ENCODE measurements at places on chromosomes 16 and 17.

DNA sequence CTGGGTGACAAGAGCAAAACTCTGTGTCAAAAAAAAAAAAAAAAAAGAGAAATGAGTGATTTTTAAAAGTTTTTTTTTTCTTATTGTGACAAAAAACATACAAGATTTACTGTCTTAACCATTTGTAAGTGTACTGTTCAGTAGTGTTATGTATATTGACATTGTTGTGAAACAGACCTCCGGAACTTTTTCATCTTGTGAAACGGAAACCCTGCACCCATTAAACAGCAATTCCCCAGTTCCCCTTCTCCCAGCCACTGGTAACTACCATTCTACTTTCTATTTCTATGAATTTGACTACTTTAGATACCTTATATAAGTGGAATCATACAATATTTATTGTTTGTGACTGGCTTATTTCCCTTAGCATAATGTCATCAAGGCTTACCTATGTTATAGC lies 18.7 kb downstream of the DUS2 start:
- no peak for DNase-seq

DNA sequence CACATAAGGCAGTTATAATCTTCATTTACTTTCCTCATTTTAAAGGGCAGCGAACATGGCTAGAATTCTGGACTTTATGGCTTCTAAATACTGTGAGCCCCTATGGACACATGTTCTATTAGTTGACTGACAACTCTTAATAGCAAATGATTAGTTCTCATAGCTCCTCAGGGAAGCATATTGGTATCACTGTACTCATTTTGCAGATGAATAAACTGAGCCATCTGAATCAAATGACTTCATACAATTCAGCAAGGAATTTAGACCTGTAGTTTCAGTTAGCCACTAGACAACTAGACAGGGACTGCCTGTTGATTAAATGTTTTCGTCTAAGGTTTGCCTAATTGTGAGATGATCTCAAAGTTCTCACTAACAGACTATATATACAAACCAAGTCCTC lies 9.7 kb downstream of the TOB1 start:
- no peak for DNase-seq

DNA sequence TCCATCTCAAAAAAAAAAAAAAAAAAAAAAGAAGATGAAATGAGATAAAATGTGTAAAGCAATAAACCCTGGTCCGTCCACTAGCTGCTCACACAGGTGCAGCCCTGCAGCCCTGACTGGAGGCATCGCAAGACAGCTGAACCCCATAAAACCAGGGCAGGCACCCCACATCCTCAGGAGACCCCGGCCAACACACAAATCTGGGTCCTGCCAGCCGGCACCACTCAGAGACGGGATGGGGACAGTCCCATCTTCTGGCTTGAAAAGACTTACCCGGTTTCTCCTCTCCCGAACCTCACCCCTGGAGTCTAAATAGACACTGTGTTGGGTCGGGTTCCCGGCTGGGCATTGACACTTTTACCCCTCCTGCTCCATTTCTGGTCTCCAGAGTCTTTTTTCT lies 52.7 kb upstream of the TNRC6C start:
- DNase-seq: no peak

GRCh38 chr17:11855306-11855705 lies 142.0 kb downstream of the ZNF18 start:
- DNase-seq: no peak

- DNase-seq: peak; percentile 19
These were observed 332.0 kb downstream of the CBLN1 start for GRCh38 chr16:48949636-48950035.

DNA sequence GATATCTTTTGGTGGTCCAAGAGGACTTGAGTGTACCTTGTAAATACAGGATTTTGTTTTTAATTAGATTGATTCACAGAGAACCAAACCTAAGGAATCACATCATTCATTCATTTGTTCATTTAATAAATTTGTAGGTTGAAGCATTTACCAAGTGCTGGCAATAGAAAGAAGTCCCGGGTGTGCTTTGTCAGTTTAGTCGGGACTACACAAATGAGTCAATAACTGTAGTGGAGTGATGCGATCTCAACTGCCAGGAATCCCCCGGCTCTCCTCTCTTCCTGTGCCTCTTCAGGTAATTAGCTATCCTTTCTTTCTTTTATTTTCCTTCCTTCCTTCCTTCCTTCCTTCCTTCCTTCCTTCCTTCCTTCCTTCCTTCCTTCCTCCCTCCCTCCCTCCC lies 1.4 kb upstream of the WWOX start:
- no peak for DNase-seq

GRCh38 chr16:24508614-24509013 lies 30.8 kb upstream of the RBBP6 start:
- peak; percentile 79 for DNase-seq

- DNase-seq: peak; percentile 41
These were observed 14.1 kb upstream of the CCDC154 start for GRCh38 chr16:1458336-1458976.

- DNase-seq: peak; percentile 54
These were observed 6.9 kb downstream of the DOK4 start for GRCh38 chr16:57479205-57479975.

DNA sequence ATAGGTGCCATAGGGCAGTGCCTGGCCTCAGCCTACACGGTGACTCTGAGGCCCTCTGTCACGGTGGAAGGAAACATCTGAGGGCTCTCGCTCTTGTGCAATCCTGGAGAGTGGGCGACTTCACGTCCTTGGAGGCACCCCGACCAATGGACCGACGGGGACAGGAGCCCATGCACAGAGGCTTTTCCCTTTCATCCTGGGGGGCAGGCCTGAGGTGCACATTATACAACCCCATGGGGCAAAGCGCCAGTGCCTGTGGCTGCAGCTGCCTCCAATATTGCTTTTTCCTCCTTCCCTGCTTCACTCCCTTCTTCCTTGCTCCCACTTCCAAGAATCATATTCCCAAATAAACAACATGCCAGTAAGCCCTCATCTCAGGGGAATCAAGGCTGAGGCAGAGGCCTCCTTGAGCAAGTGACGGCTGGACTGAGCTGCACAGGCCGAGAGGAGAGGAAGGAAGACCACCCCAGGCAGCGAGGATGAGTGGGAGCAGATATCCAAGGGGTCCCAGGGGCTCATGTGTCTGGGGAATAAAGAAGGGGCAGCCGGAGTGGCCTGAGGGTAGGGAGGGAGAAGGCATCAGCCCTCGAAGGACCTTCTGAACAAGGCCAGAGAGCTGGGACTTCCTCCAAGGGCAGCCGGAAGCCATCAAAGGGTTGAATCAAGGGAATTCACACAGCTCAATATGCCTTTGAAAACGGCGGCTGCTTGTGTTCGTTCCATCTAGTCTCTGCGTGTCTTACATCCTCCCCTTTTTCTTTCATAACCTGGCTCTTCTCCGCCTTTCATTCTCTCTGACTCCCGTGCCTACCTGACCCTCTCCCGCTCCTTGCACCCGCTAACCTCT lies 42.6 kb upstream of the RPL38 start:
- DNase-seq: no peak

- peak; percentile 54 for DNase-seq
These were observed 6.6 kb downstream of the NHERF2 start for GRCh38 chr16:2033057-2033908.

DNA sequence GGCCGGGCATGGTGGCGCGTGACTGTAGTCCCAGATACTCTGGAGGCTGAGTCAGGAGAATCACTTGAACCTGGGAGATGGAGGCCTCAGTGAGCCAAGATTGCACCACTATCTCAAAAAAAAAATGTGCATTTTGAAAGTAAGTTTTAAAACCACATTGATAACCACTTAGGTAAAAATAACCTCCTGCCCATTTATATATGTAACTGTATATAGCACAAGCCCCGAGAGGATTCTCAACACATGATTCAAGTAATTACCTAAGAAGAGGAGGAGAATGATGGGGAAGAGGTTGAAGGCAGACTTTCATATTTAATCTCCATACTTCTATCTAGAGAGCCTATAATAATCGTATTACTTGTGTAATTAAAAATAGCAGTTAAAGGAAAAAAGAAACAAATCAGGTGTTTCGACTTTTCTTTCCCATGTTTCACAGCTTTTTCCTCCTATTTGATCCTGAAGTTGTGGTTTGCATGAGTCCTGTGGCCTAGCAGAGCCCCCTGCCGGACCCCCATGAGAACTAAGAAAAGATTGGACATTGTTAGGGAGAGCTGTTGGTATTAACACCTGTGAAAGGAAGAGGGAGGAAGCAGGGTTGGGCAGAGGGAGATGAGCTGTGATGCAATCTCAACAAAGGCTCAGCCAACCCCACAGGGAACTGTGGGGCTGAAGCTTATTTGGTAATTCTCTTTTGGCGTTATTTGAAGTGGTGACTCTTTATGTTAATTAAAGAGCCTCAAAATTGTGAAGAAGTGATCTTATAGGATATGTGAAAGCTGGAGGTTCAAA lies 22.1 kb downstream of the PMFBP1 start:
- DNase-seq: no peak

GRCh38 chr16:81842564-81843242 lies 63.6 kb downstream of the PLCG2 start:
- no peak for DNase-seq

DNA sequence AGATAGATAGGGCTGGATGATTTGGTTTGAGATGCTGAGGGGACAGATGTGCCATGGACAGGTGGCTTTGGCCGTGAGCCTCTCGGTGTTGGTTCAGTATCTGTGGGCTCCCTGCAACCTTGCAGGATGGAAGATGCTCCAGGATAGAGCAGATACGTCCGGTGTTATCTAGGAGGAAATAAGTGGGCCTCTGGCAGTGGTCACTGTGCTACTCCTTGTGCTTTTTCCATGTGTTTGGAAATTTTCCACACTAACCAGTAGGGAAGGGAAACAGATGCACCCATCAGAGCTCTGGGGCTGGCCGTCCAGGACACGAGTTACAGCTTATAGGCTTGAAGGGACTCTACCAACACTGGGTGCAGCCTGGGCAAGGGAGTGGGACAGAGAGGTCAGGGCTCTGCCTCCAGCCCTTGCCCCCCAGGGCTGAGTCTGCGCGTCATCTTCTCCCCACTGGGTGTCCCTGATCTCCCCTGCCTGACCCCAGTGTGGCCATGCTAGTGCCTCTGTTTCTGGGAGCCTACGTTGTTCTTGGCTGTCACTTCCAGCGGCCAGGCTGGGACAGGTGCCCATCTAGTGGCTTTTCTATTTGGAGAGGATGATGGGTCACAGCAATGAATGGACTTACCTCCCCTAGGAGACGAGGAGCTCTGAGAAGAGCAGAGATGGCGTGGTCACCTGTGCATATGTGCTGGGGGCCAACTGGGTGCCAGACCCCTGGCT lies 166.9 kb downstream of the SEC14L1 start:
- DNase-seq: no peak

GRCh38 chr16:1960665-1961630 lies 1.6 kb downstream of the NDUFB10 start:
- DNase-seq: peak; percentile 50

GRCh38 chr16:19136549-19137196 lies 22.9 kb downstream of the ITPRIPL2 start:
- peak; percentile 53 for DNase-seq

DNA sequence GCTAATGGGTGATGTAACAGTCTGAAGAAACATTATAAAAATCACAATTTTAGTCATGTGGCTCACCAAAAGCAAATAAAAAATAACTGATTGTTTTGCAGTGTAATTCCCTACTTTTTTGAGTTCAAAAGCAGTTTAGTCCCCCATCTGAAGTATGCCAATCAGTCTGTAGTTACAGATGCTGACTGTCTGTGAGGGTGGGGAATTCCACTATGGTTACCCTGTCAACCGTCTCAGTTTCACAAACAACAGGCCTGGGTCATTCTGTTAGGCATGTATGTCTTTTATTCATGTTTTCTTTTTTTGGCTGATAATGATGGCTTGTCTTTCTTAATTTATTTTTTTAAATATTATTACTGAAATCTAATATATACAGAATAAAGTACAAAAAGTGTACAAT lies 69.3 kb downstream of the STXBP4 start:
- no peak for DNase-seq

DNA sequence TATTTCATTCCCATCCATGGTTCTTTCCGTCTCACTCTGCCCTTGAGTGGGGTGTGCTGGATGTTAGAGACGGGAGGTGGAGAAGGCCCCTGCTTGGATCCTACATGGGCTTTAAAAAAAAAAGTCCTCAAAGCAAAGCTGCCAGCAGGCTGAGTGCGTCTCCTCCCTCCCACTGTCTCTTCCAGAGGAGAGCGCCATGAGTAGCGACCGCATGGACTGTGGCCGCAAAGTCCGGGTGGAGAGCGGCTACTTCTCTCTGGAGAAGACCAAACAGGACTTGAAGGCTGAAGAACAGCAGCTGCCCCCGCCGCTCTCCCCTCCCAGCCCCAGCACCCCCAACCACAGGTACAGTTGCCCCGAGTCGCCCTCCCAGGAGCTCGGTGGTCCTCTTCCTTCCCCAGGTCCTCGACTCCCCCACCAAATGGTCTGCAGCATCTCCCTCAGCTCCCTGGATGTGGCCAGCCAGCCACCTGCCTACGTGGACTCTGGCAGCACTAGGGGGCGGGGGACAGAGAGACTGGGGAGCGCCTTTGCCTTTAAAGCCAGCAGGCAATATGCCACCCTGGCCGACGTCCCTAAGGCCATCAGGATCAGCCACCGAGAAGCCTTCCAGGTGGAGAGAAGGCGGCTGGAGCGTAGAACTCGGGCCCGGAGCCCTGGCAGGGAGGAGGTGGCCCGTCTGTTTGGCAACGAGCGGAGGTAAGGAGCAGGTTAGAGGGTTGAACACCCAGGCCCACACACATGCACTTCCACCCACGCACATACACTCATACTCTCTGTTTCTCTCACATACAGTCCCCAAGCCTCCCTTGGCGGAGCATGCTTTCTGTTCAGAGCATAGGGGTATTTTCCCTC lies 68.2 kb downstream of the PLD6 start:
- DNase-seq: no peak

- no peak for DNase-seq
These were observed 81.5 kb upstream of the MED9 start for GRCh38 chr17:17395246-17395802.

GRCh38 chr17:8735336-8735939 lies 9.2 kb downstream of the CCDC42 start:
- no peak for DNase-seq

- DNase-seq: no peak
These were observed 79.9 kb downstream of the MRC2 start for GRCh38 chr17:62707425-62707739.

GRCh38 chr17:73643001-73643851 lies 1.0 kb downstream of the SDK2 start:
- no peak for DNase-seq

DNA sequence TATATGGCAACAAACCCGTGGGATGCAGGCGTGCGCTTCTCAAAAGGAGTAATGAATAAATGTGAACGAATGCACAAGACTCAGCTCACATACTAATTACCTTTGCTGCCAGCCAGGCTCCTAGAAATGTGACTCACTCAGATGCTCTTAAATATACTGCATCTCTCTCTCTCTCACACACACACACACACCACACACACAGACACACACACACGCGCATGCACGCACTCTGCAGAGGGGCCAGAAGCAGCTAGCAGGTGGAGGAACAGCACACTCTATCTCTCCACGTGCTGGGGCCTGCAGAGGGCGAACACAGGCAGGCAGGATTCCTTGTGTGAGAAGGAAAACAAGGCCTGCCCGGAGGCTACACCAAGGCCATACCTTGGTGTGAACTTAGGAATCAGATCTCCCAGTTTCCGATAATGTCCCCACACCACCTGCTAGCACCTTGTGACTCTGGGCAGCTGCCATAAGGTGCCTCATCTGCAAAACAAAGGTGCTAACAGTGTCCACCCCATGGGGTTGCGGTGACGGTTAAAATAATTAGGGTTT lies 5.3 kb downstream of the GPRC5B start:
- DNase-seq: peak; percentile 68

GRCh38 chr17:50541716-50542688 lies 5.0 kb upstream of the SPATA20 start:
- peak; percentile 69 for DNase-seq

GRCh38 chr17:57553991-57554825 lies 190.9 kb downstream of the CCDC182 start:
- peak; percentile 43 for DNase-seq

GRCh38 chr16:87495578-87496446 lies 3.0 kb upstream of the ZCCHC14 start:
- DNase-seq: no peak

All from IMR-90 (cell line).